Renal cortex interstitium (tissue), 15 donors: ENCODE measurements at places on chromosomes 16 and 17.

DNA sequence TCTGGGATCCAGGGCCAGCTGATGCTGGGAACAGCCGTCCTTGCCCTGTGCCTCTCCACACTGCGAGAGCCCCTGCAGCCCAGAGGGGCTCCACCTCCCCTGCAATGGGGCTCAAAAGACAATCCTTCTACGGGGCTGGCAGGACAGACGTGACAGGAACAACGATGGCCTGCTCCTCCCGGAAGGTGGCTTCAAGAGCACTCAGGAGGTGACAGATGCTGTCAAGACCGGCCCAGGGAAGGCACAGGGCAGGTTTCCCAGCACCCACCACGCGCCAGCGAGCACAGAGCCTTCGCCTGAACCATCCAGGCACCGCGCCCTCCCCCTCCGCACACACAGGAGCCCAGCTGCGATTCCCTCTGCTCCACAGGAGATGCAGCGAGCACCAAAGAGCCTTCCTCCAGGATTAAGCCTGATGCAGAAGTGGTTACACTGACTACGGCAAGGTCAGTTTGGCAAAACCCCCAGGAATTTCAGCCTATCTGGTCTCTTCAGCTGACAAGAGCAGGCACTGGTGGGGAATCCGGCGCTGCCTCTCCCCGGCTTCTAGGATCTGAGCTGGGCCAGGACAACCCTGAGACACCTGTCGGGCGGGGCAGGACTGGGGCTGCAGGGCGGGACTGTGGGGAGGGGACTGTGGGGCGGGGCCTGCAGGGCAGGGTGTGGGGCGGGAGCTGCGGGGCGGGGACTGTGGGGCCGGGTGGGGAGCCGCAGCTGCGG, 103.4 kb downstream of the ZNF778 start:
- DNase-seq, result no peak

DNA sequence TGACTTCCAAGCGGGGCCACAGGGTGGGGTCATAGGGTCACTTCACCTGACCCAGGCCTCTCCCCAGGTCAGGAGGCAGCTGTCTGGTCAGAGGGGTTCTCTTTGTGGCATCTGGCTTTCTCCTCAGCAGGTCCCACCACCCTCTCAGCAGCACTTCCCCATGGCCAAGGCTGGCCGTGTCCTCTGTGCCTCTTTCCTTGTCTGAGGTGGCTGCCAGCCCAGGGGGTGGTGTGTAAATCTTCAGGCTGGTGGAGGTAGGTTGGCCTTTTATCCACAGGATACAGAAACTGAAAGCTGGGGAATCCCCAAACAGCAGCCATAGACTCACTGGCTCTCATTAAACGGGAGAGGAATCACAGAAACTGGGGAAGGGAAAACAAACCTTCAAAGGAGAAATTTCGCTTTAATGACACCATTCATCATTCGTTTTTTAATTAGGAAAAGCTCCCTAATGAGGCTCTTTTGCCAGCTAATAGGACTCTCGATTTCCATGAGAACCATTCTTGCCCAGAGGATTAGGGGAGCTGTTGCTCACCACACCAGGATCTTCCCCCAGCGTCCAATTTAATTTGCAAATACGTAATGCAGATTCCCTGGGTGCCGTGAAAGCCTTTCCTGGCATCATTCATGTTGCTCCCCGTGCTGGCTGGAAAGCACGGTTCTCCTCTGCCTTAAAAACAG, 18.0 kb downstream of the C17orf75 start:
- DNase-seq, result no peak

- DNase-seq, result no peak
Observed at GRCh38 chr16:10694830-10695229, at the start of gene TEKT5. TSS of gene TEKT5 (minus strand) at chr16:10694930. CDS start at chr16:10694873, 57 bp downstream.

DNA sequence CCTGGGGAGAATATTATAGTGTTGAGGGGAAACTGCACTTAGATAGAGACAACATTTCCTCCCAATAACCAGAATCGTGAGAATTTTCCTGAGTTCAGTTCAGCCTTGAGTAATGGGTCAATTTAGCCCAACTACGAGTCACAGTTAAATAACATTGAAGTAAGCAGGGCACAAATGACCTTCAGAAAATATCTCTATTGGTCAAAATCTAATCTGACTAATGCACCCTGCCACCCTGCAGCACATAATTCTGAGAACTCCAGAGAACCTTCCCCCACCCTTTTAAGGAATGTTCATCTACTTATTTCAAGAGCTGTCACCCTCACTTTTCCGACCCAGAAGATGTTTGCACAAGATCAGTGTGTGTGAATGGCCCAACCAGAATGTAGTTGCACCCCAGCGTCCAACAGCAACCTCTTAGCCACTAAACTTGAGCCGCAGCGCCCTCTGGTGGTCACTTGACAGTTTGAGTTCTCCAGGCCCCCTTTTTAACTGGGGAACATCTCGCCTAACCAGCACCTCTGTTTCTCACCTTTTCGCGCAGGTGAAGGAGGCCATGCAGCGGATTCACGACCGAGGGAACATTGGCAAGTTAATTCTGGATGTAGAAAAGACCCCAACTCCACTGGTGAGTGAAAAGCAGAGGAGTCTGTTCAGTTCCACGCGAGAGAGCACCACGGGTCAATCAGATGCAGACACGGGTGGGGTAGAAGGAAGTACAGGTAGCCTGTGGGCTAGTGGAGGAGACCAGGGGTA, 50.9 kb upstream of the CLEC3A start:
- peak; percentile 63 for DNase-seq

DNA sequence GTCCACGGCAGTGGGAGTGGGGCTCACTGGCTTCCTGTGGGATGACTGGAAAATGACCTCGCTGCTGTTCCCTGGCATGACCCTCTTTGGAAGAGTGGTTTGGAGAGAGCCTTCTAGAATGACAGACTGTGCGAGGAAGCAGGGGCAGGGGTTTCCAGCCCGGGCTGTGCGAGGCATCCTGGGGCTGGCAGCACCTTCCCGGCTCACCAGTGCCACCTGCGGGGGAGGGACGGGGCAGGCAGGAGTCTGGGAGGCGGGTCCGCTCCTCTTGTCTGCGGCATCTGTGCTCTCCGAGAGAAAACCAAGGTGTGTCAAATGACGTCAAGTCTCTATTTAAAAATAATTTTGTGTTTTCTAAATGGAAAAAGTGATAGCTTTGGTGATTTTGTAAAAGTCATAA, 7.8 kb upstream of the RNF213 start:
- DNase-seq, result no peak

GRCh38 chr17:65488665-65489064, 72.8 kb downstream of the AXIN2 start:
- DNase-seq, result no peak

- DNase-seq, result no peak
Observed at GRCh38 chr17:41665566-41666236, 23.0 kb upstream of the EIF1 start.

DNA sequence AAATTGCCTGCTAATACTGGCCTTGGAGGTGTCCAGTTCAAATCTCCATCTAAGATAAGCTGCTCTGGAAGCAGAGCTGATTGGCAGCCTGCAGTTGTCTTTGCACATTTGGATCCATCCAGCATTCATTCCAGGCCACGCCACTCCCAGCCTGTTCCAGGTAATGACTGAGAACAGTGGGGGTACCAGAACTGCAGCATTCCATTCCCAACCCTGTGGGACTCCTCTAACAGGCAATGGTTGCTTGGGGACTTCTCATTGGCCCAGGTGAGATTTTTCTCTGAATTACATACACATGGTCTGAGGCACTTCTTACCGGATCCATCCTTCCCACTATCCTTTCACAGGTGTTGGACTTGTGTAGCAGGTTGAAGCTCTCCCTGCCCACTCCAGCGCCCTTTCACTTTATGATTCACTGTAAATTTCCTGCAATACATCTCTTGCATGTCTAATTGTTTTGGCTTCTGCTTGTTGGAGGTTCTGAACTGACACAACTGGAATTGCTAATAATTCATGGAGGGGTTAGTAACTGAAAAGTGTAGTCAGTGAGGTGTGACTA, 206.1 kb upstream of the ZFHX3 start:
- DNase-seq, result no peak

DNA sequence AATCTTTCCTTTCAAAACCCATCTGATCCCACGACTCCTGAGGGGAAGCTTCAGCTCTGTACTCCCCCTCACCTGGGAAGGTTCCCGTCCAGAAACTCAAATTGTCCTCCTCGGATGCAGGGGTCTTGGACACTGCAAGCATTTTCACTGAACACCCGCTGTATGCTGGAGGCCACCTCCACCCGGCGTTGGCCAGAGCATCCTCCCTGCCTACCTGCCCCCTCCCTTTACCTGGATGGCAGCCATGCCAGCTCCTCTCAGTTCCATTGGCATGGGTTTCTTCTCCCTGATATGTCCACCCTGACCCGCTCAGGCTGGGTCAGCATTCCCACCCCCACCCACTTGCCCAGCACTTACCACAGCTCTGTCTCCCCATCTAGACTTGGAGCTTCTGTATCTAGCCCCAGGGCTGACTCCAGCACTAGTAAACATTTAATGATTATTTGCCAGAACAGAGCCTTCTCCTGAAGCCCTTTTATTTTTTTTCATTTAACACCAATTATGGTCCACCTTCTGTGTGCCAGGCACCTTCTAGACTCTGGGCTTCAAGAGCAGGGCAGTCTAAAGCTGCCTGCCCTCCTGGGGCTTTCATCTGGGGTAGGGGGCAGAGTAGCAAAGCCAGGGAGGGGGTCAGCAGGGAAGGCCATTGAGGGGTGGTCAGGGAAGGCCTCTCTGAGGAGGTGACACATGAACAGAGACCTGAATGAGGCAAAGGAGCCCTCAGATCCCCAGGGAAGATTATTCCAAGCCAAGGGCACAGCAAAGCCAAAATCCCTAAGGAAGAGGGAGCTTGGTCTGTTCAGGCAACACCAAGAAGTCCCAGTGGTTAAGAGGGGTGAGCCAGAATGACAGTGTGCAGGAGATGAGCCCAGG, 8.9 kb upstream of the KRT19 start:
- no peak for DNase-seq

GRCh38 chr17:64172510-64172909, 42.6 kb upstream of the ERN1 start:
- DNase-seq, result no peak

GRCh38 chr17:74467221-74467951, 952 bp downstream of the CD300A start:
- DNase-seq, result no peak

DNA sequence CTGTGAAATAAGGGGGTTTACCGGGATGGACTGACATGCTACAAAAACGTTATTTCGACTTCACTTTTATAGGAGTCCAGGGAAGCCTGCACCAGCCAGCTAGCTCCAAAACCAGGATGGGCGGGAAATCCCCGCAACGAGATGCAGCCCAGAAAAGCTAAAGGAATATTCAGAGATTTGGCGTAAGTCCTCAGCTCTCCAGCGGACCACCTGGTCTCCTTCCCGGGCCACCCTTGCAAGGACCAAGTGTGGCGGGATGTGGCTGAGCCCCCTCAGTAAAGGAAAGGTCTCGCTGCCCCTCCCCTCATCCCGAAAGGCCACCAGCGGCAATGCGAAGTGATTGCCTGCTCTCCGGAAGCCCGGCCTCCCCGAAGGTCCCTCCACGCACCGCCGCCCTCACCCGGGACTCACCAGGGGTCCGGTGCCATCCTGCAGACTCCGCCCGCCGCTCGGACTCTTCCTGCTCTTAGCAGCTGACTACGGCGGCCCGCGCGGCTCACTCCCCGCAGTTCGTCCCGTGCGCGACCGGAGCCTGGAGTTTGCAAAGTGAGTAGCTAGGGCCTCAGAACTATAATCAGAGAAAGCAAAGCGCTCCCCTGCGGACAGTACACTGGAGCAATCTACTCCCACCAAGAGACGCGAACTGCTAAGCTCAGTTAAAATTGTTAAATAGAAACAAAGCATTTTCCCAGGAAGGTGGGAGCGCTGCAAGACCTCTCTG, at the start of gene STX8:
Gene STX8, minus strand, starts transcription at position 440 of the 721 bp plus-strand sequence. Its CDS starts 12 bp downstream, at position 428.
- peak; percentile 85 for DNase-seq

DNA sequence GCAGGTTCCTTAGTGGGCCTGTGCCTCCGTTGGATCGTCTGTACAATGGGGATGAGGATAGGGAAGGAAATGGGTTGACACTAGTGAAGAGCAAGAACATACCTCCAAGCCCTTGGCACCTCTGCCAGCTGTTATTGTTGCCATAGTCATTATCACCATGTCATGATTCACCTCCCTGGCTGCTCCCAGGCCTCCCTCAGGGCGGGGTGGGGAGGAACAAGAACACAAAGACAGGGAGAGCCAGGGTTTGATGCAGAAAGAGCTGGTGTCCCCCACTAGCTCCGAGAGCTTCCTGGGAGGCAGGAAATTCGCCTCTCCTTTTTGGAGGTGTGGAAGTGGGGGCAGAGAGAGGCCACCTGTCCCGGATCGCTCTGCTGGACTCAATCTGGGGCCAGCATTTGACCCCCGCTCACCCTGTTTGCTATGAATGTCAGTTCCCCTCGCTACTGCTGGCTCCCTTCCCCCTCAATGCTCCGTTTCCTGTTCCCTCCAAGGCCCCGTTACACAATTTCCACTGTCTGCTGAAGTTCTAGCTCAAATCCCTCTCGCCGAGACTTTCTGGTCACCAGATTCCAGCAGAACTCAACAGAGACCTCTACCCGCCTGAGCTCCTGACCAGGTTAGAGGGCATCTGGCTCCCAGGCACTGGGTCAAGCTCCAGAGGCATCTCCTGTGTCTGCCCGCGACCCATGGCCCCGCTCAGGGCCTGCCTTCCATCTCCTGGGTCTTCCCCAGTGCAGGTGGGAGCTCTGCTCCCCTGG, 9.1 kb downstream of the TIMP2 start:
- DNase-seq, result no peak

- DNase-seq, result no peak
Observed at GRCh38 chr16:57384248-57385070, 12.2 kb downstream of the CX3CL1 start.

DNA sequence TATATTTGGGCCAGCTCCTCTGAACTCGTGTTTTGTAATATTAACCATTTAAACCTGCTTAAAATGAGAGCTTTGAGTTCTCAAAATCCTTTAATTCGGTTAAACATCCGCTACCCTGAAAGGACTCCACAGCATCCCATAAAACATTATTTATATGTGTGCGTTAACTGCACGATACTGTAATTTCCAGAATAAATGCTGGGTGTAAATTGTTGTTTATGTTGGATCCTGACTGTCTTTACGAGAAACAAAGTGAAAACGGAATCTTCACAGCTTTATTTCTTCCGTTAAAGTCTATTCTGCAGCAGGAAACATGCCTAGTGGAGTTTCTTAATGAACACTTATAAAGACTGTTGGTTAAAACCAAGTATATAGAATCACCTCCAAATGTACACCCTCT, 143.4 kb downstream of the SNX11 start:
- DNase-seq, result no peak

DNA sequence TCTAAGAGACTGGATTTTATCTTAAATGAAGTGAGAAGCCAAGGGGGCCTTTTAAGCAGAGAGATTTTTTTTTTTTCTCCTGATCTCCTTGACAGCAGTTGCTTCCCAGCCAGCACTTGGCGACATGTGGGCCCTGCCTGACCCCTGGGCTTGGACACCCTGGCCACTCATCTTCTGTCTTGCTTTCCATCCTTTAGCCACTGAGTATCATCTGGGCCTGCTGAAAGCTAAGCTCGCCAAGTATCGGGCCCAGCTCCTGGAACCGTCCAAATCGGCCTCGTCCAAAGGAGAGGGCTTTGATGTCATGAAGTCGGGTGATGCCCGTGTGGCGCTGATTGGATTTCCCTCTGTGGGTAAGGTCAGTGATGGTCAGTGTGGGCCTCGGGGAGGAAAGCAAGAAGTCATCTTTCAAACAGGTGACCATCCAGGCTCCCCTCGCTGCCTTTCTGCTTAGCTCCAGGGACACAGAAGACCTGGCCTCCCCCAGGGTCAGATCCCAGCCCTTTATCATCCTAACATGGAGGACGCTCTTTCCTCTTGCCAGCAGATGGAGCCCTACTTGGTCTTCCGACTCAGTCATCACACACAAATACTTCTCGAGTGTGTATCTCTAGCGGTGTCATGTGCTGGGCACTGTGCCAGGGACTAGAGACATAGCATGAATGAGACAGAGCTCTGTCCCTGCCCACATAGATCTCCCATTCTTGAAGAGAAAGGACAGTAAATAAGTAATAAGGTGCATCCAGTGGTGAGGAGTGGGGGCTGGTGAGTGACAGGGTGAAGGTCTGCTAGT, 6.1 kb downstream of the DRG2 start:
- DNase-seq, result no peak
